Fibroblast of skin of left biceps (primary cell): ENCODE measurements at places on chromosomes 12 and 14.

GRCh38 chr12:26870491-26871419 is 37.8 kb upstream of the ITPR2 start:
- DNase-seq, result no peak

DNA sequence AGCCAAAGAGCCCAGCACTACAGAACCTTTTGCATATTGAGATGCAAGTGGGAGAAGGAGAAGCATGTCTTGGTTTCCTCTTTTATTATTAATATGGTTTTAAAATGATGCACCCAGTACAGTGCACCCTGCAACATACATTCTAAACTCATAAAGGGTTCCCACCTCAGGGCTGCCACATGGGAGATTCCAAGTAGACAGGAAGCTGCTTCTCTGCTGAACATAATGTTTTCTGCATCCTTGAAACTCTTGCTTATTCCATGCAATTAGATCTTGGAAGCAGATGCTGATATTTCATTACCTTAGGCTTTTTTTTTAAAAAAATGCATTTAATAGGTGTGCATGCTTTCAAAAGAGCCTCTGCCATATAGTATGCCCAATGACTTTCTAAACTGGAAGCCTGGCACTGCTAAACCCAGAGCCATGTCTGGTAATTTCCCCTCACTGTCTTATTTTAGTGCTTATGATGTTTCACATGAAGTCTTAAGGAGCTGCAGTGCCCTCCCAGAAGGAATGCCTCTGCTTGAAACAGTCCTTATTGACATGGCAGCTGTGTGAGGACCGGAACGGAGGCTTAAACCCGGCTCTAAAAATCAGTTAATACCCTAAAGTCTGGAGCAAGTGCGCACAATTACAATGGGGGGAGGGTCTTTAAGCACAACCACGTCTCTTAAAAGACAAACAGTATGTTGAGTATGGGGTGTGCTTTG is 2.0 kb upstream of the SIX1 start:
- DNase-seq, result no peak

GRCh38 chr14:101109981-101110728 is 206.6 kb upstream of the RTL1 start:
- DNase-seq, result no peak

- no peak for DNase-seq
Measured at GRCh38 chr12:103250487-103250886, 245.3 kb downstream of the C12orf42 start.

GRCh38 chr12:6338955-6339354 is 2.9 kb downstream of the TNFRSF1A start:
- DNase-seq, result no peak

DNA sequence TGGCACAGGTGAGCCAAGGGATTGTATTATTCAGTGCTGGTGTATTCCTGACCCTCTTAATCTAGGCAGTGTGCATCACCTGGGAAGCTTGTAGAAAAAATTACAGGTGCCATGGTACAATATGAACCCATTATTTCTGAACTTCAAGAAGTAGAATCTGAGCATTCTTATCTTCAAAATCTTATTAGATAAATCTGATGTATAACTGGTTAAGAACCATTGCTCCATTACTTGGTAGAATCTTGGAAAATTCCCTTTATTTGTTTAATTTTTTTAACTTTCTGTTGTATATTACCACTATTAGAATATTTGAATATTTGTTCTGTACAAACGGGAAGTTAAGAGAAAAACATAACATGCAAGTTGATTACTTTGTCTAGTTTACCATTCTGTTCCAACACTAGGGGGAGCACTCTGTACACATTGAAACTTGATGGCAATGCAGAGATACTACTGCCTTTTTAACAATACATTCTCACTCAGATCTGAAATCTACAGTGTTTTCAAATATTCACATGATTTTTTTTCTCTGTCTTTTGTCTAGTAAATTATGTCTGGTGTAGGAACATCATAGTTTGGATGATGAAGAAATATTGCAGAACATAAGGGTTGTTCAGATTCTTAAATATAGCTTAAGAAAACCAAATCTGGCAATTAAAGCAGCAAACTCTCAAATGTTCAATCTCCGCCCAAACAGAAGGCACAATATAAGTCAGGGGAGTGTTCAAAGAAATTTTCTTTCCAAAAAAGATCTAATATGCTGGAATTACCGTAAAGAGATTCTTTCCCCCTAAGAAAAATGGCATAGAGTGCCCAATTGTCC is 196.6 kb downstream of the PCNX1 start:
- DNase-seq, result peak; percentile 26

- no peak for DNase-seq
Measured at GRCh38 chr12:49197256-49197655, 8.4 kb upstream of the TUBA1A start.

DNA sequence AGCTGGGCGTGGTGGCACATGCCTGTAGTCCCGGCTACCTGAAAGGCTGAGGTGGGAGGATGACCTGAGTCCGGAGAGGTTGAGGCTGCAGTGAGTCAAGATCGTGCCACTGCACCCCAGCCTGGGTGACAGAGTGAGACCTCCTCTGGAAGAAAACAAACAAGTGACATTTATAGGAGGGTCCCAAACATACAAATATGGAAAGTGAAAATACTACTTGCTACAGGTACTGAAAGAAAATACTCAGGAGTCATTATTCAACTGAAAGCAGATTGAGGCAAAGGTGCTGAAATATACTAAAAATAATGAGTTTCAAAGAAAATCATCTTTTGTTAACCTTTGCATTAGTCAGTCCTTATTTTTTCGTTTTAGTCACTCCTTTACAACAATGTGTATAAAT is 53.5 kb downstream of the ETV6 start:
- DNase-seq, result no peak

- DNase-seq, result no peak
Measured at GRCh38 chr14:54920052-54920451, 17.4 kb upstream of the GCH1 start.

- DNase-seq, result no peak
Measured at GRCh38 chr14:78182722-78183121, 12.5 kb downstream of the NRXN3 start.

- DNase-seq, result no peak
Measured at GRCh38 chr14:33709283-33709682, 241.6 kb downstream of the EGLN3 start.

DNA sequence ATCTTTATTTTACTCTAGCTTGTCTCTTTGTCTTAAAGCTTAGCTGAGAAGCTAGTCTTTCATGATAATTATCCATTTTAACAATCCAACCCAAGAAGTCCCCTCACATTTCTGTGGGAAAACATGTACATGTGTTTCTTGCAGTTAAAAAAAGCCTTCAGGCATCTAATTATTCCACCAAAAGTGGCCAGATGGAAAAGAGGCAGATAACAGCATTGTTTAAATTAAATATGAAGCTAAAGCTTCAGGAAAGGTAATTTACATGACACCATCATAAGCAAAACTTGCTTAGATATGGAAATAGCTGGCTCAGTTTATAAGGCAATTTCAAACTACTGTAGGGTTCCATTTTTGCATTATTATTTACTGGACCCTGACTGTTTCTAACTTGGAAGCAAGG is 175.4 kb downstream of the UNC79 start:
- DNase-seq, result no peak

- no peak for DNase-seq
Measured at GRCh38 chr14:90831821-90832220, 15.6 kb upstream of the TTC7B start.

DNA sequence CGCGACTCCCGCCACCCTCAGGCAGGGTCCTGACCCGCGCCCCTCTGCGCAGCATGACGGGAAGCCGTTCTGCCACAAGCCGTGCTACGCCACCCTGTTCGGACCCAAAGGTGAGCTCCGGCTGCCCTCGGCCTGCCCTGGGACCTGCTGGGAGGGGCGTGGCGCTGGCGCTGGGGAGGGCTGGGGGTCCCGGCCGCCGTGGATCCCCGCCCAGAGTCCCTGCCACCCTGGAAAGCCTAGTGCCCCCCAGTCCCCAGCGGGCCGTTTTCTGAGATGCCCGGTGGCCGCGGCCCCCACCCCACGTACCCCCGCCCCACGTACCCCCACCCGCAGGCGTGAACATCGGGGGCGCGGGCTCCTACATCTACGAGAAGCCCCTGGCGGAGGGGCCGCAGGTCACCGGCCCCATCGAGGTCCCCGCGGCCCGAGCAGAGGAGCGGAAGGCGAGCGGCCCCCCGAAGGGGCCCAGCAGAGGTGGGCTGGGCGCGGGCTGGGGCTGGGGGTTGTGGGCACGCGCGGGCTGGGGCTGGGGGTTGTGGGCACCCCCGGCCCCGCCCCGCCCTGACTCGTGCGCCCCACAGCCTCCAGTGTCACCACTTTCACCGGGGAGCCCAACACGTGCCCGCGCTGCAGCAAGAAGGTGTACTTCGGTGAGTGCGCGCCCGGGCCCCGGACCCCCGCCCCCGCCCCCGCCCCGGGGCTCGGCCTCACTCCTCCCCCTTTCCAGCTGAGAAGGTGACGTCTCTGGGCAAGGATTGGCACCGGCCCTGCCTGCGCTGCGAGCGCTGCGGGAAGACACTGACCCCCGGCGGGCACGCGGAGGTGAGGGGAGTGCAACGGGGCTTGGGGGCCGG is 4.0 kb downstream of the CRIP2 start:
- DNase-seq, result no peak

- DNase-seq, result no peak
Measured at GRCh38 chr14:103767336-103767894, 51.8 kb downstream of the ZFYVE21 start.

DNA sequence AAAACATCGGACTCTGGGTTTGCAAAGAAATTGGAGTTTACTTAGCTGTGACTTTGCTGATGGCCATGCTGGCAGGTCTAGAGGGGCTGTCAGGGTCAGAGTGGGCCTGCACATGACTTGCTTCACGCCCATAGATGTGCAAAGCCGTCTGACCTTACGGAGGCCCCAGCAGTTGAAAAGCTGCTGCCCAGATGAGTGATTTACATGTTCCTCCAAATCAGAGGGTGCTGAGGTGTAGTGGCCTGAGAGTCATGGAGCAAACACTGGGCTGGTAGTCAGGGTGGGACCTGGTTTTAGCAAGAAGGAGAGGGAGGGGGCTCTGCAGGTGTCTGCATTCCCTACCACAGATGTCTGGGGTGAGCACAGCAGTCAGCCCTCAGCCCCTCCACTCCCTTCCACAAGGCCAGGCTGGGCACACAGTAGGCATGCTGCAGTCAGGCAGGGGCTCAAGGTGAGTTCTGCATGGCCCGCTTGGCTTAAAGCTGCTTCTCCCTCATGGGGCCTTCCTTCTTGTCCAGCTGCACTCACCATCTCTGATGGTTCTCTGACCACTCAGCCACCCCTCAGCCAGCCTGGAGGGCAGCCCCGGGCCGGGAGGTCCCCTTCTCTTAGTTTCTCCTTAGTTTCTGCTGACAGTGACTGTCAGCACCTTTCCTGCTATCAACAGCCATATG is 34.2 kb upstream of the EML1 start:
- no peak for DNase-seq

DNA sequence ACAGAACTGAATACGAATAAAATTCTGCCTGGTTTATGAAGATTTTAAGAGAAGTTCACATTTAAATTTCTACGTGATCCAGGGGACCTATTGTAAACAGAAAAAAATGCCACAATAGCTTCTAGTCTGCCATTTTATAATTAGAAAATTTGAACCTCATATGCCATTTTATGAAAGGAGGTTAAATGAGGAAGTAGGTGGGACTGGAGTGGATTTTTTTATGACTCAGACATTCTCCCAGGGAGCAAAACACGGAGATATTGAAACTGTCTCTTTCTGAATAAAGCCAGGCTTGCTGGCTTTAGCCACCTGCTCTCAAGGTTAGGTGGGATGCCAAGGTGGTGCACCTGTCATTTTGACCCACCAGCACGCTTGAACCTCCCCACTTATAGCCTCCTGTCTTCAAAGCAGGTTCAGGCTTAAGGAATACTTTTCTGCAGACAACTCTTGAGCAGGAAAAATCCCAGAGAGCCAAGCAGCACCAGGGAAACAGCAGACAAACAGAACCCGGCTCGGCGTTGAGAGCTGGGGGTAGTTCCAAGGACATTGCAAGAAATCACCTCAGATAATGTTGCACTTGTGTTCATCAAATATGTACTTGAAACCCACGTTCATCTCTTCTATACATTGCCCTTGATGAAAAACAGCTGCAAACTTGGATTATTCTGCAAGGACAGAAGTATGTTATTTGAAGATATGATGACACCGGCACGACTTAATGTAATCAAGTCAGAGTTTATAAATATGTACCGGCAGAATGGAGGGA is 203.7 kb downstream of the PPM1H start:
- peak; percentile 77 for DNase-seq

DNA sequence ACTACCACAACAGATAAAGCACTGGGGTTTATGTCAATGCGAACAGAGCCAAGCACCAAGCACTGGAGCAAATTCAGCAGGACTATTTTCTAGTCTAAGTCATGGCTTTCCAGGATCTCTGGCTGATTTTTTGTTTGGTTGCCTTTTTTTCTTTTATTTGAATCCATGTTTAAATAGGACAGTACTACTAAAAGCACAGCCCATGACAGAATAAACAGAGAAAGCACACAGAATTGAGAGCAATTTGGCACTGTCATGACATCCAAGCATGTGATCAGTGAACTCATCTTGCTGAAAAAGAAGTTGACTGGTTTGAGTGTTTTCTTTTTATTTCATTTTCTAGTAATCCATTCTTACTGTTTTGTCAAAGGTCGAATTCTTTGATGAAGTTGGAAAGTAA is 23.1 kb upstream of the RERG start:
- no peak for DNase-seq

- DNase-seq, result no peak
Measured at GRCh38 chr12:51405801-51406207, 14.6 kb upstream of the GALNT6 start.

GRCh38 chr12:131694116-131694838 is 16.6 kb upstream of the SFSWAP start:
- no peak for DNase-seq

- DNase-seq, result no peak
Measured at GRCh38 chr12:46965137-46965536, 114.3 kb upstream of the PCED1B start.

- no peak for DNase-seq
Measured at GRCh38 chr12:97257726-97258125, 204.9 kb upstream of the RMST start.

GRCh38 chr12:33438025-33438772 is 1.4 kb downstream of the SYT10 start:
- no peak for DNase-seq

GRCh38 chr14:68244262-68244980 is 424.8 kb downstream of the RAD51B start:
- DNase-seq, result no peak

DNA sequence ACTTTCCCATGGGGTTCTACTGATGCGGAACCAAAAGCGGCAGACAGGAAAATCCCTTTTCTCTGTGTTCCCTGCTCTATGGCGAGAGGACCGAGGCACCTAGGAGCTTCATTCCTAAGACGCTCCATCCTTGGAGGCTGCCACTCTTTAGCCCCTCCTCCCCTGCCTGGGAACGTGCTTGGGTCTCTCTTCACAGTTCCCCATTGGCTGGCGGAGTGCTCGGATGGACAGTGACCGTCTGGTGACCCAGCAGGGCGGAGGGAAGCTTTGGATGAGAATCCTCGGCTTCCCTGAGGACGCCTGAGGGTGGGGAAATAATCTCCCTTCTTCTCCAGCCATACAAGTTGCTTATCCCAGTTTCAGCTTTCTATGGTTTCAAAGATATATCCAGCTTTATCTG is 37.3 kb downstream of the KCNA5 start:
- DNase-seq, result no peak

- no peak for DNase-seq
Measured at GRCh38 chr14:97306760-97307246, 509.6 kb downstream of the VRK1 start.

GRCh38 chr12:45310627-45310968 is 94.7 kb downstream of the ANO6 start:
- DNase-seq, result no peak

- DNase-seq, result no peak
Measured at GRCh38 chr12:131751335-131751734, 40.4 kb downstream of the SFSWAP start.
